ENCODE measurements at places on chromosomes 6 and 20.

GRCh38 chr6:159093609-159094443 is 49.0 kb upstream of the TAGAP start:
- DNase-seq = no peak

GRCh38 chr6:111828809-111829208 is 44.4 kb downstream of the FYN start:
- no peak for DNase-seq

DNA sequence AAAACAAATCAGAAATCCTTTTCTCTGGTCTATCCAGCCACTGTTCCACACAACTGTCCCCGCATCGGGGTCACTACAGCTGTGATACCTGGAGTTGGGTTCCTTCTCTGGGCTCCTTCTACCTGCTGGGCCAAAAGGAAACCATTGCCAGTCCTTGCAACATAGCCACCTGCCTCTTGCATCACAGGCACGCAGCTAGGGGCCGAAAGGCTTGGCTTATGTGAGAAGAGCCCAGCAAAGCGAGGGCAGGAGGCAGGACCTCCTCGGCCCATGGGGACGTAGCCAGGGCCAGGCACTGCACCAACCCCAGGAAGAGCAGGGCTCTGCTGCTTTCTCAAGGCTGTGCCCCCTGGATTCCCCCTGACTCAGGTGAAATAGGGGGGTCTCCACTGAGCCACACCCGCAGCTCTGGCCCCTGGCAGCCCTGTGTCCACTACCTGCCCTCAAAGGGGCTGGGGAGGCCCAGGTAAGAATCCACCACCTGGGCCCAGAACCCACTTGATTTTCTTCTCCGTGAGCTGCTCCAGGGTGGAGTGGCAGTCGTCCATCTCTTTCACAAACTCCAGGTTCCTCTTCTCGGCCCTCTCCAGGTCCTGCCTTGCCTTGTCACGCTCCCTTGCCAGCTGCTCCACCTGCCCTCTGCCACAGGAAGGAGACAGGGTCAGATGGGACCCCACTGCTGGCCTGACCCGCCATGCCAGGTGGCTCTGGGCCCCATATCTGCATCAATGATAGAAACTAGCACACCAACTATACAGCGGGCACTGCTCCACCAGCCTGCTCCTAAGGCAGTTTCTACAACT is 88.9 kb downstream of the GINS1 start:
- DNase-seq = no peak

GRCh38 chr6:64680446-64680845 is 1026.6 kb downstream of the EYS start:
- no peak for DNase-seq

DNA sequence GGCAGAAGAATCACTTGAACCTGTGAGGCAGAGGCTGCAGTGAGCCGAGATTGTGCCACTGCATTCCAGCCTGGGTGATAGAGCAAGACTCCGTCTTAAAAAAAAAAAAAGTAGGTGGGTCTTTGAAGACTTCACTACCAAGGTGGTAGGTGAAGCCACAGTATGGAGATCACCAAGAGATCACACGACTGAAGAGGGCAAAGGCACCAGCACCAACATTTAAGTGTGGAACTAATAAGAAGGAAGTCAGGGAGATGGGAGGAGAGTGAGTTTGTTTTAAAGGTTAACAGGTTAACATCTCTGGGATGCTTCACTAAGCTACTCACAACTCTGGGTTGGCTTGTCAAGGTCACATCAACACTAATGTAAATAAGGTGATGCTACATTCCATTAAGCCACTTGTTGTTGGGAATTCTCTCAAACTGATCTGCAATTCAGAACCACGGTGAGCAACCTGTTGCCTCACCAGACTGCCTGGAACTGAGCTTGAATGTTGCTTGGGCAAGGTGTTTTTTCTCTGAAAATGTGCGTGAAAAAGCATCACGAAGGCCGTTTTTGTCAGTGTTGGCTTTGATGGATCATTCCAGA is 48.7 kb downstream of the KCTD20 start:
- DNase-seq = no peak

DNA sequence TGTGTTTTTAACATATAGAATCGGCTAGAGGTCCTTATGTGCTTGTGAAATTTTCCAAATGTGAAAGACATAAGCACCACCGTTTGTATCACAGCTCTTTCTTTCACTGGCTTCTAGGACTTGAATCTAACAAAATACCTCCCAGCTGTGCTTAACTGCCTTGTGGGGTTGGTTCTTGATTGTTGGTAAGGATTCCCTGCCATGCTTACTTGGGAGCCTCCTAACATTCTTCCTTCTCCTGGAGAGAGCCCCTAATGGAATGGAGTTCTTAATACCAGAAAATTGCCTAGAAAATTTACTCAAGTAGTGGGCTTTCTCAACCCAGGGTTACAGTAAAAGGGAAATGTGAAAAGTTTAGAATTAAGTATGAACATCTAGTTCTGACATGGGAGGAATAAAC is 121.2 kb downstream of the COL19A1 start:
- no peak for DNase-seq

DNA sequence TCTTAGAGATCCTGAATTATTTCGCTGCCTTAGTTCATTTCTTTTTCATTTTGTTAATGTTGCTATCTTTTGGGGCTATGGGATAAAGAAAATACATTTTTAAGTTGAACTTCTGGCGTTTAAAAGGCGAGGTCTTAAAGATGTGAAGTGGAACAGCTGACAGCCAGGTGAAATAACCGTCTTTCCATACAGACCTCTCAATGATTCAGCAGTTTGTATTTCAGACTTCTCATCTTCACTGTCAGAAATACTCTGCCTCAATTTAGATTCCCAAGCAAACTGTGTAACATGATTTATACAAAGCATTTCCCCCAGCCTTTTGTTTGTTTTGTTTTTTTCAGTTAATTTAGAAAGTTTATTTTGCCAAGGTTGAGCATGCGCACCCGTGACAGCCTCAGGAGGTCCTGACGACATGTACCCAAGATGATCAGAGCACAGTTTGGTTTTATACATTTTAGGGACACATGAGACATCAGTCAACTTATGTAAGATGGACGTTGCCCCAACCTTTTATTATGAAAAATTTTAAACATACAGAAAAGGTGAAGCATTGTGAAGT is 40.0 kb downstream of the SLC9A8 start:
- DNase-seq = no peak

- DNase-seq = no peak
Observed at GRCh38 chr6:138959521-138959920, 28.5 kb downstream of the REPS1 start.

- no peak for DNase-seq
Observed at GRCh38 chr6:49054311-49054710, 408.7 kb downstream of the MMUT start.

DNA sequence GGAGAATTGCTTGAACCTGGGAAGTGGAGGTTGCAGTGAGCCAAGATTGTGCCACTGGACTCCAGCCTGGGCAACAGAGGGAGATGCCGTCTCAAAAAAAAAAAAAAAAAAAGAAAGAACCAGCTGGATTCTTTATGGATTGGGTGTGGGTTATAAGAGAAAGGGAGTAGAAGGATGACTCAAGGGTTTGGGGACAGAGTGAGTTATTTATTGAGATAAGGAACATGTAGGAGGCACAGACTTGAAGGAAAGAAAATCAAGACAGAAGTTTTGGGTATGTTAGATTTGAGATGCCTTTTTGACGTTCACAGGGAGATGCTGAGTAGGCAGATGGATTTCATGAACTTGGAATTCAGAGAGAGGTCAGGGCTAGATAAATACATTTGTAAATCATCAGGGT is 47.6 kb downstream of the KIZ start:
- no peak for DNase-seq

DNA sequence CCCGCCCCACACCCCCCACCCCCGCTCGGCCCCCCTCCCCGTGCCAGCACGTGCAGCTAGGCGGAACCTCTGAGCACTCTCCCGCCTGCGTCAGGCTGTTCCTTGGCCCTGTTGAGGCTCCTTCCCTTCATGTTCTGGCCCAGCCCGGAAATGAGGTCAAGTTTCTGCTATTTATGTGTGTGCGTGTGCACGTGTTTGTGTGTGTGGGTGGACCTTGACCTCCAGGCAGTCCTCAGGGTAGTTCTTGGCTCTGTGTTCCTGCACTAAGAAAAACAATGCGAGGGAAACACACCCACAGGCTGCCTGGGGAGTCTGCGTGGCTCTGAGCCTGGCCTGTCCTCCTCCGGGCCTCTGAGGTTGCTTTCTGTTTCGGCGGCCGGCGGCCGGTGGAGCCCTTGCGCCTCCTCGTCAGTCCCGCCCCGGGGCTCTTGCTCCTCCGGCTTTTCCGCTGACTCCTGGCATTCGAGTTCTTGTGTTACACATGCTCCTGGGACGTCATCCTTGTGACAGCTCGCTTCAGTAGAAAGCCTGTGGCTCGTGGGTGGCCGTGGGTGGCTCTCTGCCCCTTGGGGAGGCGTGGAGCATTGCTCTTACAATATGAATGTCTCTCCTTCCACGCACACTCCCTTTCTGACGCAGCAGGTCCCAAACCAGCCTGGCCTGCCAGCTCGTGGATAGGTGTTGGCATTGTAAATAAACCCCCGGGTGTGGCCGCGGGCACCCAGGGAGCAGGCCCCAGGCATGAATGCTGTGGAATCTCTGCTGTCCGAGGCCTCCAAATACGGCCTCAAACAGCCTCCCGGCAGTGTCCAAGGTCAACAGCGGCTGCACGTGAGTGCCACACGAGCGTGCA is 10.0 kb downstream of the SLCO4A1 start:
- DNase-seq = peak; percentile 76

GRCh38 chr6:159973406-159973805 is 4.5 kb downstream of the IGF2R start:
- no peak for DNase-seq

- no peak for DNase-seq
Observed at GRCh38 chr6:150672800-150673199, 73.1 kb downstream of the PLEKHG1 start.

DNA sequence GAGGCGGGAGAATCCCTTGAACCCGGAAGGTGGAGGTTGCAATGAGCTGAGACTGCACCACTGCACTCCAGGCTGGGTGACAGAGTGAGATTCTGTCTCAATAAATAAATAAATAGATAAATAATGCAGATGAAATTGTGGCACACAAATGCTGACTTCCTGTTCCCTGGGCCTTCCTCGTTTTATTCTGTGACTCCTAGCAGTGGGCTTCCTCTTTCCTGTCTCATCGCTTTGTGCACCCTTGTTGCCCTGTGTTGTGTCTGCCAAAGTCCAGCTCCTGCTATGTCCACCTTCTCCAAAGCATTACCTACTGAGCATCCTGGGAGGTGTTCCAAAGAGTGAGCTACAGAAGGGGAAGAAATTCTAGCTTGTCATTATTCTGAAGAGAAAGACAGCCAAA is 100.2 kb upstream of the TIAM2 start:
- DNase-seq = no peak

DNA sequence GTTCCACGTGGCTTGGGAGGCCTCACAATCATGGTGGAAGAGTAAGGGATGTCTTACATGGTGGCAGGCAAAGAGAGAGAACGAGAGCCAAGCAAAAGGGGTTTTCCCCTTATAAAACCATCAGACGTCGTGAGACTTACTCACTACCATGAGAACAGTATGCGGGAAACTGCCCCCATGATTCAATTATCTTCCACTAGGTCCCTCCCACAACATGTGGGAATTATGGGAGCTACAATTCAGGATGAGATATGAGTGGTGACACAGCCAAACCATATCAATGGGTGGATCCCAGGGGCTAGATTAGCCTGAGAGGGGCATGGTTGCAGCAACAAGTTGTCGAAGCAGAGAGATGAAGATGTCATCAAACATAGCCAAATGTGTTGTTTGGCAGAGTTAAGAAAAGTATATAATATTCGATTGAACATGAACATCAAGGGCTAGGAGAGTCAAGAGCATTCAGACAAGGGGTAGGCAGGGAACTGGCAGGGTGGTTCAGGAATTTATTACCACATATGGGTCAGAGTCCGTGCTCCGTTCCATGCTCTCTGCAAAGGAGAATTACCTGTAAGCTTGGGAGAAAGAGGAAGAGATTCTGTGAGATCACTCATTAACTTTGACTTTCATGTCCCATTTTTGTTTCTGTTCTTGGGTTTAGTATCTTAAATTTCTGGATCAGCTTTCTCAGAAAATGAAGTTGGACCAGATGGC is 98.8 kb downstream of the CCDC170 start:
- DNase-seq = no peak

GRCh38 chr20:13656721-13657368 is 18.1 kb upstream of the TASP1 start:
- DNase-seq = no peak

GRCh38 chr6:9647599-9647998 is 767.3 kb downstream of the TFAP2A start:
- DNase-seq = no peak

DNA sequence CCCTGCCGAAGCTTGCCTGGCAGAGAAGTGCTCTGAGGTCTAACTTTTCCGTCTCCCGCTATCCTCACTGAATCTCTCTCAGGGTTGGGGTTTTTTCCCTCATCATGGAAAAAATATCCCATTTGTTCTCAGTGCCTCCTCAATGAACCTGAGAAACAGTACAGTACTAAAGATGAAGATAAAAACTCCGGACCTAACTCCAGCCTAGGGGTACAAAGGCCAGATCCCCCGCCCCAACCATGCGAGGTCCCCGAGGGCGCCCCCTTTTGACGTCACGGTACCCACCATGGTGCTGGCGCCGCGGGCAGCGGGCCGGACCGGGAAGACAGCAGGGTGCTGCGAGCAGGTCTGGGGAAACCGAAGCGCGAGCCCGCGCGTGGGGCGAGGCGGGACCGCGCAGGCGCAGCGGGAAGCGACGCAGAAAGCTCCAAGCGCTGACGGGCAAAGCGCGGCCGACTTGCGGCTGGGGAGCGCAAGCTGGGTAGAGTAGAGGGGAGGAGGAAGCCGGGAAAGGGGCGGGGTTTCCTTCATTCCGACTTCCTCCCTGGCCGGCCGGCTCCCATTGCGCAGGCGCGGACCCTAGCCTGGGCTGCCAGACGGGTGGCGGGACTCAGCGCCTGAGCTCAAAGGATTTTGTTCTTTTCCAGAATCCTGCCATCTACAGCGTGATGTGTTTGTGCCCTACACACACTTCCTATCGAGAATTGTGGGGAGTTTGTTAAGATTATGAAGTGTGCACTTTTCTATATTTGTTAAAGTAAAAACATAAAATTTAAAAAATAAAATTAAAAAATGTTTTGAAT is at the start of gene LSM2:
Gene LSM2 (minus strand): TSS at position 497 of the 803 bp plus-strand sequence. CDS start 209 bp downstream, at position 288.
- peak; percentile 98 for DNase-seq

DNA sequence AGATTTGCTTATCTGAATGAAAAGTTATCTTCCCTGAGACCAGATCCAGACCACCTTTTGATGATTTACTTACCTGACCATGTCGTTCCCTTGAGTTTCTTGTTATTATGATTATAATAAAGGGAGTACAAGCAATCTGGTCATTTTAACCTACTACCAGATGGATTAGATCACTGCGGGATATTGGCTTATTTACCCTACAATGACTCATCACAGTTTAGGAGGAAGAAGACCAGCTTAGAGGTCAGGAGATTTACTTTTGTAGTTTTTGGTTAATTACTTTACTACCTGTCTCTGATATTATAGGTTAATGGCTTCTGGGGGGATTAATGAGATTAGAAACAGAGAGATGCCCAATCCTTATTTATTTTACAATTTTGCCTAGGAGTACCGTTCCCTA is 10.7 kb downstream of the PKIB start:
- no peak for DNase-seq

GRCh38 chr20:59775687-59776055 is 157.8 kb downstream of the SYCP2 start:
- DNase-seq = no peak

All from midbrain (tissue), 1 donor.